ENCODE measurements at places on chromosomes 13 and 19.

DNA sequence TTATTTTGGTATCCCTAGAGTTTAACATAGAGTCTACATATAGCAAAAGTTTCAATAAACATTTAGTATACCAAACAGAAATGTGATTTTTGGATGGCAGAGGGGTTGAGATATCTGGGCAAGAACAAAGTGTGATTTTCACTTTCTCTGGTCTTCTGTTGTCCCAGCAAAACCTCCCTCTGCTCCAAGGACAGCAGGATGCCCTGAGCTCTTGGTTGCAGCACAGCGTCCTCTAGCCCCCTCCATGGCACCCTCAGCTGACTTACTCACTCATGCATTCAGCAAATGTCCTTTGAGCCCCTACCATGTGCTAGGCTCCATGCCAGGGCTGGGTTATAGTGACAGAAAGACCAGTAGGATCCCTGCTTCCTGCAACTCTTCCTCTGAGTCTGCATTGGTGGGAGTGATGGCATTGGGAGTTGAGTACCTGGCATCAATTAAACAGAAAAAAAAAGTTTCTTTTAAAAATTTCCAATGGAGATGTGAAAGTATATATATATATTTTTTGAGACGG lies 104.8 kb upstream of the UBL3 start:
- no peak for DNase-seq

GRCh38 chr13:51639171-51639570 lies 54.9 kb downstream of the WDFY2 start:
- no peak for DNase-seq

DNA sequence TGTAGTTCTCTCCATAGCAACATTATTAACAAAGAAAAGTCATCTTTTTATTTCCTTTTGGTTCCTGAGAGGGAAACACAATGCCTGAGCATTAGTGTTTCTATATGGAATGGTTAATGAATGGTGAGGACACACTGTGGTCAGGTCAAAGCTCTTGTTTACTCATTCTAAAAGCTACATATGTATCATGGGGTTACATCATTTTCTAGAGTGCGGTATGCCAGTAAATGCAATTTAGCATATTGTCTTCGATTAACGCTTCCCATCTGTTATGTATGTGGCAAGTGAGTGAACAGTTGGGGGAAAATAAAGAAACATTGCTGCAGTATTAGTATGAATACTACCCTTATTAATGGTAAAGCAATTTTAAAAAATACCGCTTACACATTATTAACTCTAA lies 1152.2 kb upstream of the SPRY2 start:
- no peak for DNase-seq

DNA sequence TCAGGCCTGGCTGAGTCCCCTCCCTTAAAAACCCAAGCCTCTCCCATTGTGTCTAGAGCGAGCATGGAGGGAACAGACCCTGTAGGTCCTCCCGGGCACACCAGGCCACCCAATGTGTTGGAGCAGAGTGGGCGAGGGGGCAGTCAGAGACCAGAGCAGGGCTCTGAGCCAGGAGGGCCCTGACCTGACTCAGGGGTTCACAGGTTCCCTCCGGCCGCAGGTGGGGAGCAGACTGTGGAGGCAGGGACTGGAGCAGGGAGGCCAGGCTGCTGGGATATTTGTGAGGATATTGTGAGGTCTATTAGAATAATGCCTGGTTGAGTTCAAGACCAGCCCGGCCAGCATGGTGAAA lies 1.6 kb upstream of the TYROBP start:
- no peak for DNase-seq

DNA sequence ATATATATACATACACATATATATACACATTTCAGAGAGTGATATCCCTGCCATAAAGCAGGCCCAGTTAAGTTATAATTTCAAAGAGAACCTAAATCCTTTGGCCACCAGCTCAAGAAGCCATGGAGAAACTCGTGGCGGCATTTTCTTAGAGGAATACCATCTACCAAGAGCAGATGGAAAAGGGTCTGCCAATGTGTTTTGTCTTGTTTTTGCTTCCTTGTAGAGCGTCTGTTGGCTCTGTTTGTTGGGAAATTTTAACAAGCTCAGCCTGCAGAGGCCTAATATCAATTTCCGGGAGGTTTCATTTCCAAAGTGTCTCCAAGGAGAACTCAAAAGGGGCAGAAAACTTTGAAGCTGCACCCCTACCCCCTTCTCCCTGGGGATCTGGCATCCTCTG lies 140.5 kb downstream of the IER2 start:
- DNase-seq: no peak

GRCh38 chr13:30435911-30436451 lies 13.7 kb downstream of the UBE2L5 start:
- DNase-seq: no peak

DNA sequence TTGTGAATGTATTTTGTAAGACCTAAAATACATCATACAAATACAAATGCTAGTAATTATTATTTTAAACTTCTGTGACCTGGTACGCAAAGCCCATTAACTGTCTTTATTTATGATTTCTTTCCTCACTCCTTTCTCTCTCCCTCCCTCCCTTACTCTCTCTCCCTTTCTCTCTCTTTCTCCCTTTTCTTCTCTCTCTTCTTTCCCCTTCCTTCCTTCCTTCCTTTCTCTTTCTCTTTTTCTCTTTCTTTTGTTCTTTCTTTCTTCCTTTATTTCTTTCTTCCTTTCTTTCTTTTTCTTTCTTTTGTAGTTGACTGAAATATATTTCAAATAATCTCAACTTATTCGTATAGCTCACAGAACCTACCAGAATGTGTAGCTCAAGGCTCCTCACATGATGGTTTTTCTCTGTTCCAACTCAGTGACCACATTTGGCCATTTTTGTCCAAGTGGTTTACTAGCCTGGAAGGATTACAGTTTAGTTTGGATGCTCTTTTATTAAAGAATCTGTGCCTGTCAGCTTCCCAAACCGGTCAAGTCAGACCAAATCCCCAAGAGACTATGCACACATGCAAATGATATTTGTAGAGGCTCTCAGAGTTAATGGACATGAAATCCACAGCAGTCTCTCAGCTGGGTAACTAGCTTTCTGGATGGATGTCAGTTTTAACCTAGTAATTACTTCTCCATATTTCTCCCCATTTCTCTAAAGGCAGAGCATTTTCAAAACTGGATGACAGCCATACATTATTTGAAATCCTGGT lies 71.7 kb downstream of the POSTN start:
- no peak for DNase-seq

GRCh38 chr19:36120092-36120983 lies 5.1 kb downstream of the TBCB start:
- DNase-seq: no peak

DNA sequence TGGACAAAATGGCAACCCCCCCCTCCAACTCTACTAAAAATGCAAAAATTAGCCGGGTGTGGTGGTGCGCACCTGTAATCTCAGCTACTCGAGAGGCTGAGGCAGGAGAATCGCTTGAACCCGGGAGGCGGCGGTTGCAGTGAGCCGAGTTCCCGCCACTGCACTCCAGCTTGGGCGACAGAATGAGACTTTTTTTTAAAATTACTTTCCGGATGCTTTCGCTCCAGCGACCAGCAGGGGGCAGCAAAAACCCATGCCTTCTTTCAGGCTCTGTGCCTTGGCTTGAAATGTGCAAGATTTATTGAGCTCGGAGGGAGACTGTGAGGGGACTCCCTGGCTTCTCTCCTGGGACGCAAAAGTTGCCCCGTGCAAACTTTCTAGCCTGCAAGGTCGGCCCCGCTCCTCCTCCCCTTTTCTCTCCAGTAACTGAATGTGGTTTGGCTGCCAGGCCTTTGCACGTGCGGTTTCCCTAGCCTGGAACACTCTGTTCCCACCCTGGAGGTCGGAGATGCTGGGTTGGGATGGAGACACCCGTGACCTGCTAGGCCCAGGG lies 61.4 kb upstream of the NFIC start:
- DNase-seq: peak; percentile 90

DNA sequence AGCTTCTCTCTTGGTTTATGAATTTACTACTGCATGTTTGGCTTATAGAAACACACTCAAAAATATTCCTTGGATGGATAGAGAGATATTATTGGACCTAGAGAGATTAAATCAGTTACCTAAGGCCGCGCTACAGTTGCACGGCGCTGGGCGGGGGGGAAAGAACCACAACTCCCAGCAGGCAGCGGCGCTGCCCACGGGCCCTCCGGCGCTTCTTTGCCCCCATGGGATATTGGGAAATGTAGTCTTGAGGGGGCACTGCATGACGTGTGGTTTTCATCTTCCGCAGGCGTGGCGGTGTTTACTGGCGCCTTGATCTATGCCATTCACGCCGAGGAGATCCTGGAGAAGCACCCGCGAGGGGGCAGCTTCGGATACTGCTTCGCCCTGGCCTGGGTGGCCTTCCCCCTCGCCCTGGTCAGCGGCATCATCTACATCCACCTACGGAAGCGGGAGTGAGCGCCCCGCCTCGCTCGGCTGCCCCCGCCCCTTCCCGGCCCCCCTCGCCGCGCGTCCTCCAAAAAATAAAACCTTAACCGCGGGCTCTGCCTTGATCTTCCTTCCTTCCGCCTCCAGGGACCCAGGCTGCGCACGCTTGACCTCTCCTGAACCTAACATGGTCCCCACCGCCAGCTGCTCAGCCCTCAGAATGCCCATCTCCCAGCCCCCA lies 4.8 kb downstream of the EMP3 start:
- peak; percentile 82 for DNase-seq

DNA sequence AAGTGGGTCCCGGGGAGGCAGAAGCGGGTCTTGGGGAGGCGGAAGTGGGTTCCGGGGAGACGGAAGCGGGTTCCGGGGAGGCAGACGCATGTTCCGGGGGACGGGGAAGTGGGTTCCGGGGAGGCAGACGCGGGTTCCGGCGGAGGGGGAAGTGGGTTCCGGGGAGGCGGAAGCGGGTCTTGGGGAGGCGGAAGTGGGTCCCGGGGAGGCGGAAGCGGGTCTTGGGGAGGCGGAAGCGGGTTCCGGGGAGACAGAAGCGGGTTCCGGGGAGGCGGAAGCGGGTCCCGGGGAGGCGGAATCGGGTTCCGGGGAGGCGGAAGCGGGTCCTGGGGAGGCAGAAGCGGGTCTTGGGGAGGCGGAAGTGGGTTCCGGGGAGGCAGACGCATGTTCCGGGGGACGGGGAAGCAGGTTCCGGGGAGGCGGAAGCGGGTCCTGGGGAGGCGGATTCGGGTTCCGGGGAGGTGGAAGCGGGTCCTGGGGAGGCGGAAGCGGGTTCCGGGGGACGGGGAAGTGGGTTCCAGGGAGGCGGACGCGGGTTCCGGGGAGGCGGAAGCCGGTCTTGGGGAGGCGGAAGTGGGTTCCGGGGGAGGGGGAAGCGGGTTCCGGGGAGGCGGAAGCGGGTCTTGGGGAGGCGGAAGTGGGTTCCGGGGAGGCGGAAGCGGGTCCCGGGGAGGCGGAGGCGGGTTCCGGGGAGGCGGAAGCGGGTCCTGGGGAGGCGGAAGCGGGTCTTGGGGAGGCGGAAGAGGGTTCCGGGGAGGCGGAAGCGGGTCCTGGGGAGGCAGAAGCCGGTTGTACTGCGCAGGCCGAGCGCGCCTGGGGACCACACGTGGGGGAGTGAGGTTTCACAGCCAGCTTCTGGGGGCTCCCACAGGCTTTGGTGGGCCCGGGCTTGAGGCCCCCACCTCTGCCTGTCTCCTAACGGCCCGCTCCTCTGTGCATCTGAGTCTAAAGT lies 2.5 kb downstream of the SHC2 start:
- no peak for DNase-seq

- no peak for DNase-seq
These were observed 99.6 kb upstream of the HTR2A start for GRCh38 chr13:46996316-46997030.

- DNase-seq: no peak
These were observed 725 bp downstream of the PSMD8 start for GRCh38 chr19:38375098-38375493.

DNA sequence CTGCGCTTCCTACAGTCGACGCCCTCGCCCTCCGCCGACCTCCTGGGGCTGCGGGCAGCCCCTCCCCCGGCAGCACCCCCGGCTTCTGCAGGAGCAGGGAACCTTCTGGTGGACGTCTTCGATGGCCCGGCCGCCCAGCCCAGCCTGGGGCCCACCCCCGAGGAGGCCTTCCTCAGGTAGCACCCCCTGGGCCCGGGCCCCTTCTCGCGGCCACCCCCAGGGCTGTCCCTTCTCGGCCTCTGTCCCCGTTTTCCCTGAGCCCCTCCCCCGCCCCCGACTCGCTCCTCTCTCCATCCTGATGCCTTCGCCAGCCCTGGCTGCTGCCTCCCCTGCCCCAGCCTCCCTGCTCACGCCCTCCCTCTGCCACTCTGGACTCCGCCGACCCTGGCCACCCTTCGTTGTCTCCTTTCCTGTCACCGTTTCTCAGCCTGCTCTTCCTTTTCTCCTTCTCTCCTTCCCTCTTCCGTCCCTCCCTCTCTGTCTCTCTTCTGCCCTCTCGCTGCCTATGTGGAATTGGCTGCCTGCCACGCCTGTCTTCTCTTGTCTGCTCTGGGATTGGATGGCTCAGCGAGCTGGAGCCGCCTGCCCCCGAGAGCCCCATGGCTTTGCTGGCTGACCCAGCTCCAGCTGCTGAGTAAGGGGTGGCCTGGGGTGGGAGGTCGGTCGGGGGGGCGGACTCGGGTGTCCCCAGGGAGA lies 11.0 kb downstream of the FUZ start:
- DNase-seq: peak; percentile 80

DNA sequence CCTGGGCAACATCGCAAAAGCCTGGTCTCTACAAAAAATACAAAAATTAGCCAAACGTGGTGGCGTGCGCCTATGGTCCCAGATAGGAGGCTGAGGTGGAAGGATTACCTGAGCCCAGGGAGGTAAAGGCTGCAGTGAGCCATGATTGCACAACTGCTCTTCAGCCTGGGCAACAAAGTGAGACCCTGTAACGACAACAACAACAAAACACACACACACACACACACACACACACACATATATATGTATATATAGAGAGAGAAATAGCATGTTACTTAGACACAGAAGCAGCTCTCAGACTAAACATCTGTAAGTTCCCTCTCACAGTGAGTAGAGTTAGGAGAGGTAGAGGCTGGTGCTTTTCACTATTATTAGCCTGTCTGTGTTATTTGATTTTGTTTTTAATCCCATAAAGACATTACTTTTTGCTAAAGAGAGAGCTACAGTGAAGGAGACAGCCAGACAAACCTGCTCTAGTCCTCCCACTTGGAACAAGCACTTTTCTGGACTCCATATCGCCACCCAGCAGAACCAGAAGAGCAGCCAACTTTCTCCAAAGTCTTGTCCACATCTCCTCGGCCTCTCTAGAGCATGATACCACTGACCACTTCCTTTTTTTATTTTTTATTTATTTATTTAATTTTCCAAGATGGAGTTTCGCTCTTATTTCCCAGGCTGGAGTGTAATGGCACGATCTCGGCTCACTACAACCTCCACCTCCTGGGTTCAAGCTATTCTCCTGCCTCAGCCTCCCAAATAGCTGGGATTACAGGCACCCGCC lies 2.8 kb upstream of the LIN7B start:
- DNase-seq: no peak

DNA sequence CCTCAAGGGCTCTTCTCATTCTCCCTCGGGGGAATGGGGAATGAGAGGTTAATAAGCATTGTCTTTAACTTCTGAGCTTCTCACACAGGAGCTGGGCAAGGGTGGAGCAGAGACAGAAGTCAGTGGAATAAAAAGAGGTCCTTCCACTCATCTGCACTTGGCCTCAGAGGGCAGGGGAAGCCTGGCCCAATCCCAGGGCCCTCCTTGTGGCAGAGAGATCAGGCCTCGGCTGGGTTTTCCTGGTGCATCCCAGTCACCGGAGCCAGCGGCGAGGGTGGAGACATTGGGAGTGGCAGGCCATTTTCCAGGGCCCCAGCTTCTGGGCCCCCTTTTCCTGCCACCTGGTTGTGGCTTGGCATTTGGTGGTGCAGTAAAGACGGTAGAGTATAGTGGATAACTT lies 10.6 kb downstream of the CALM3 start:
- DNase-seq: no peak

Measured in nephron progenitor cell (in vitro differentiated cells).